Stimulated activated CD8-positive, alpha-beta memory T cell treated with anti-CD3 and anti-CD28 coated beads, Interleukin-7, amount 100 ng/mL, for 1 hour (primary cell): ENCODE measurements at places on chromosomes 16 and 17.

- no peak for DNase-seq
Measured at GRCh38 chr17:80689129-80689619, 144.5 kb downstream of the RPTOR start.

DNA sequence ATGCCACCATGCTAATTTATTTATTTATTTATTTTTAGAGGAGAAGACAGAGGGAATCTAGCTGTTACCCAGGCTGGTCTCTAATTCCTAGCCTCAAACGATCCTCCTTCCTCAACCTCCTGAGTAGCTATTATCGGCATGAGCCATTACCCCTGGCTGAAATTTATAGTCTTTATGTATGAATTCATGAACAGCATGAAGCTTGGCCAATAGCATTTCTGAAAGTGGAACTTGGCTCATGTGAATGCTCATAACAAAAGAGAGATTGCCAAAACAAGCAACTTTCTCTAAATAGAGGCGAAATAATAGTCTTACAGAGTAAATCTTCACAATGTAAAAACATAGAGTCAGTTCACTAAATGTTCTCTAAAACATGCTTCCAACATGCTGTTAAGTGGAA, 30.1 kb upstream of the SMURF2 start:
- DNase-seq = no peak

GRCh38 chr17:67401598-67402504, 24.8 kb downstream of the PITPNC1 start:
- no peak for DNase-seq

- DNase-seq = no peak
Measured at GRCh38 chr17:38706505-38707216, 1.6 kb downstream of the MLLT6 start.

- no peak for DNase-seq
Measured at GRCh38 chr16:4293181-4293716, 20.4 kb upstream of the TFAP4 start.

GRCh38 chr17:79547586-79547985, 63.3 kb downstream of the RBFOX3 start:
- no peak for DNase-seq

DNA sequence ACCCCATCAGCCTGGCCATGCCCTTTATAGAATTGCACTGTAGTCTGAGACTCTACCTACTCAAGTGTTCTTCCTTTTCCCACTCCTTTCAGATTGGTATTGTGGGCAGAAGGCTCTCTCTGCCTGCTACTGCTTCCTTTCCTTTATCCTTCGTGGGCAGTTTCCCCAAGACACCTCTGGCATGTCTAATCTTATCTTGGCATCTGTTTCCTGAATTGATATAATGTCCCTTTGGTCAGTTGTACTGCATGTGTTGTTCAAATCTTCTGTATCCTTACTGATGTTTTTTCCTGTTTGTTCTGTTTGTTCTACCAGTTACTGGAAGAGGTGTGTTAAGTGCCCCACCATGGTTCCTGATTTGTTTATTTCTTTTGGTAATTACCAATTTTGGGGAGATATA, 29.5 kb upstream of the MSI2 start:
- DNase-seq = no peak

DNA sequence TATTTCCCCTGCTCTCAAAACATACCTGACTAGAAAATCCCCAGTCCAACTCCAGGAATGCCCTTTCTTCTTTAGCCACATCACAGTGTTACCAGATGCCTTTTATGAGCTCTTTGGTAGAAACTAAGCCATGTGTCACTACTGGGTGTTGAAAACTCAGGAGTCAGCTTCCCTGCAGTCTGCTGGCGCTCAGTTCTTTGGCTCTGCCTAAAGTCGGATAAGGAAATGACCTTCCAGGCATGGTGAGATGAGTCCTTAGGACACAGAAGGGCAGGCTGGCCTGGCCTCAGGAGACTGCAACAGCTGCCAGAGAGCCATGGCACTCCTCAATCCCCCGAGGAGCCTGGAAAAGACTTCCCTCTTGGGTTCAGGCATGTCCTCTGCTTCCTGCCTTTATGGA, 89.1 kb downstream of the CDH13 start:
- no peak for DNase-seq

- no peak for DNase-seq
Measured at GRCh38 chr16:86810062-86810461, 231.7 kb downstream of the FOXL1 start.

- no peak for DNase-seq
Measured at GRCh38 chr17:47119746-47120520, 69.2 kb downstream of the CDC27 start.

GRCh38 chr17:78723001-78723796, 58.9 kb downstream of the CYTH1 start:
- no peak for DNase-seq

DNA sequence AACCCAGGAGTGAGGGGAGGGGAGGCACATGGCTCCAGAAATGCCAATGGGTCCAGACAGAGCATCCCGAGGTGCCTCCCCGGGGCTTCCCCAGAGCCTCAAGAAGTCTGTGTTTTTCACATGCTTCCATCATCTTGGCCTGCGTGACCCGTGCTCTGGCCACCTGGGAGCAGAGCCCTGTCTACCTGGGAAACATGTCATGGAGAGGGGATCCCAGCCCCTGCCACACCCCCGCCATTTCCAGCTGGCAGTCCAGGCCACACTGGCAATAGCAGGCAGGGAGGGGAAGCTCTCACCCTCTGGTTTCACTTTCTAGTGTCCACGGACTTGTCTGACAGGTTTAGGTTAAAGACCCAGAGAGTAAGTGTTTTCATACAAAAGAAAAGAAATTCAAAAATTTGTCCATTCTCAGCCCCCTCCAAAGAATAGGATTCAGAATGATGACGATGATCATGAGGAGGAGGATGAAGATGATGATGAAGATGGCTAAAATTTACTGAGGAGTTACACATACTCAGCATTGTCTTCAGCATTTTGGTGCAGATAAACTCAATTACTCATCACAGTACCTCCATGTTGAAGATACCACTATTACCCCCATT, 9.0 kb downstream of the SMIM5 start:
- no peak for DNase-seq
